ENCODE measurements at places on chromosomes 11 and 22.

- DNase-seq: no peak
Observed at GRCh38 chr11:9615031-9615451, 41.6 kb downstream of the WEE1 start.

DNA sequence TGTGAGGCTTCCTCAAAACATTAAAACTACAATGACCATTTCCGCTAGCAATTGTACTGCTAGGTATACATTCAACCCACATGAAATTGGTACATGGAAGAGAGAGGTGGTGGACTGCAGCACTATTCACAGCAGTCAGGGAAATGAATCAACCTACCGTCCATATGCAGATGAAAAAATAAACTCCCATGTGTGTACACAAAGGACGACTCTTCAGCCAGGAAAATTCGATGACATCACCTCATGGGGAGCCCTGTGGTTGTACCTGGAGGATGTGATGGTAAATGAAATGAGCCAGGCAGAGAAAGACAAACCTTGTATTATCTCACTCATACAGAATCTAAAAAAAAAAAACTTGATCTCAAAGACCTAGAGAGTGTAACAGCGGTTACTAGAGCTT is 23.3 kb downstream of the RFPL3 start:
- no peak for DNase-seq

DNA sequence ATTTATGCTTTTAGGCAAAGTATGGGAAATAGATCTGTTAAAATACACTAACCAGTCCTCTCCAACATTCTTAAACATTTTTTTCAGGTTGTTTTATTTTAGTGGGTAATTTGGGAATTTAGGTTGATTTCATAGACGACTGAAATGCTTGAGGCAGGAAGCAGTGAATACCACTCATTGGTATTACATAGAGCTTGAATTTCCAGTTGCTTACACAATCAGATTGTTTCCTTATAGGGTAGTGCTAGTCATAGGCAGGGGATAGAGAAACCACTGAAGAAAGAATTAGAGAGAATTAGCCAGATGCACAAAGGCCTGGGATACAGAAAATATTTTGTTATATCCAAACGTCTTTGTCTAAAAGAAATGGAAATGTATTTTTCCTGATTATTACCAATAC is 23.9 kb upstream of the LYVE1 start:
- no peak for DNase-seq

- no peak for DNase-seq
Observed at GRCh38 chr11:96622026-96622634, 232.3 kb downstream of the JRKL start.

DNA sequence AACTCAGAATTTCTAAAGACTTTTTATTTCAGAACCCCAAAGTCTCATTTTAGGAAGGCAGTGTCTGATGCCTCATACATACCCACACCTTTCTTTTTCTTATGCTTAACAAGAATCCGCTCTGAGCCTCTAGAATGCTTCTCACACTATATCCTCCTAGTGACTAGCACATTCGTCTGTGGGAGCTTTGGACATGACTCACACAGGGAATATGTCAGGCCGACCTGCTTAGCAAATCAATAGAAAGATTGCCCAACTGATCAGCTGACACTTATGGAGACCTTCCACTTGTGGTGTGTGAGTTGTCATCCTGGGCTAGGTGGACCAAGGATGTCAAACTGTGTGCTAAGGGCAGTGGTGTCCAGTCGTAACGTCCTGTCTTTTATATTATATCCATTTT is 129.9 kb upstream of the TTC12 start:
- DNase-seq: no peak

DNA sequence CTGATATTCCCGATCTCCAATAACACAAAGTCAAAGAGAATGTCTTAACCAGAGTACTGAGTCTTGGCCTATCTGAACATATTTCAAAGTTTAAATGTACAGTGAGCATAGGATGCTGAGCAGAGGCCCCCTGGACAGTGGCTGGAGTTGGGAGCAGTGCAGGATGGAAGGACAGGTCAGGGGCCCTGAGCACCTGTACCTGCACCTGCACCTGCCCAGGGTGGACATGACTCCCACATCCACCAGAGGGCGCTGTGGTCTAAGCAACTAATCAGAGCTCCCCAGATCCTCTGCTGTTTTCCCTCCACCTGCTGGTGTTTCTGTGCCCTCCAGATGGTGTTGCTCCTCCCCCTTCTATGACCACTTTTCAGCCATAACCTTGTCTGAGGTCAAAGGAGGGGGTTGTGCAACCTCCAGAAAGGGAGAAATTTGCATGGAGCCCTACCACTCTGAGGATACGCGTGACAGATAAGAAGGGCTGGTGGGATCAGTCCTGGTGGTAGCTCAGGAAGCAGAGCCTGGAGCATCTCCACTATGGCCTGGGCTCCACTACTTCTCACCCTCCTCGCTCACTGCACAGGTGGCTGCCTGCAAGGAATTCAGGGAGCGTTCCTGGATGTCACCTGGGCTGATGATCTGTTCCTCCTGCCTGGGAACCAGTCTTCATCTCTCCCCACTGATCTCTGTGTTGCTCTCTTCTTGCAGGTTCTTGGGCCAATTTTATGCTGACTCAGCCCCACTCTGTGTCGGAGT is 49.1 kb upstream of the VPREB1 start:
- peak; percentile 13 for DNase-seq

DNA sequence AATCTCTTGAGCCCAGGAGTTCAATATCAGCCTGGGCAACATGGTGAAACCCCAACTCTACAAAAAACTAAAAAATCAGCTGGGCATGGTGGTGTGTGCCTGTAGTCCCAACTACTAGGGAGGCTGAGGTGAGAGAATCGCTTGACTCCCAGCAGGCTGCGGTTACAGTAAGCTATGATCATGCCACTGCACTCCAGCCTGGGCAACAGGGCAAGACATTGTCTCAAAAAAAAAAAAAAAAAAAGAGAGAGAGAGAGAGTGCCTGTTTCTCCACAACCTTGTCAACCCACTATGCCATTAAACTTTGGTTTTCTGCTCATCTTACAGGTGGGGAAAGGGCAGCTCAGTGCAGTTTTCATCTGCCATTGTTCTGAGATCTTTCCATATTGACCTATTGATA is 5.1 kb downstream of the FOLR3 start:
- DNase-seq: no peak
